ENCODE measurements at places on chromosomes 13 and 19.

GRCh38 chr13:66218583-66218982 lies 1011.6 kb downstream of the PCDH9 start:
- no peak for DNase-seq

GRCh38 chr19:19538785-19539166 lies 711 bp downstream of the CILP2 start:
- no peak for DNase-seq

DNA sequence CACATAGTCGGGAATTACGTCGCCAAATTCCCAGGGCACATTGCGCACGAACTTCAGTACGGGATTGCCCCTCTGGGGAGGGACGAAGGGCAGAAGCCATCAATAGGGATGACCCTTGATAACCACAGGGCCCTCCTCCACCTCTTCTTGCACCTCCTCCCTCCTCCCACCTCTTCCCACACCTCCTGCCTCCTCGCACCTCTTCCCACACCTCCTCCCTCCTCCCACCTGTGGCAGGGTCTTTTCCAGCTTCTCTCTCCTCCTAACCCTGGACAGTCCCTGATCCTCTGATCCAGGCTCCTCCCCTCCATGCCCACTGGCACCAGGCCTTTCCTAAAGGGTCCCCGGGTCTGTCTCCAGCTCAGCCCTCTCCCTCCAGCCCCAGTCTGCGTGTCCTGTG lies 3.4 kb downstream of the ERCC1 start:
- DNase-seq = no peak

- no peak for DNase-seq
Measured at GRCh38 chr13:37616131-37616530, 17.6 kb upstream of the POSTN start.

DNA sequence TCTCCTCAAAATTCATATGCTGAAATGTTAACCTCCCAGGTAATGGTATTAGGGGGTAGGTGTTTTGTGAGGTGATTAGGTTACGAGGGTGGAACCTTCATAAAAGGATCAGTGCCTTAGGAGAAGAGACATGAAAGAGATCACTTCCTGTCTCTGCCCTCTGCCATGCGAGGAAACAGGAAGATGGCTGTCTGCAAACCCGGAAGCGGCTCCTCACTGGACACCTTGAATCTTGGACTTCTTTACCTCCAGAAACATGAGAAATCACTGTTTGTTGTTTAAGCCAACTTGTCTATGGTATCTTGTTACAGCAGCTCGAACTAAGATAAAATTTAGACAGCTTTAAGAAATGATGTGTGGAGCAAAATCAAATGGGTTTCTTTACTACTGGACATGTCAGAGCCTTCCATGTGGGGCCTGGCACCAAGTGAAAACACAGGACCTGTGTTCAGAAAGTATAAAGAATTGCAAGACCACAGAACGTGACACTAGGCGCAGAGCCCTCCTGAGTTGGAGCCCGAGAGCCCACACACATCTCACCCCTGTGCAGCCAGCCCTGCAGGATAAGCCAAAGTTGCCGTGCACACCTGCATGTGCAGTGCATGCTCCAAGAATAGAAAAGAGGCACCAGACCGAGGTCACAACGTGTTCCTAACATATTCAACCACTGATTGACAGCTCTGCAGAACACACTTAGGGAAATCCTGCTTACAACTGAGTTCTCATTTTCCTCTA lies 112.5 kb upstream of the UQCRFS1 start:
- no peak for DNase-seq

GRCh38 chr13:114318624-114319023 lies 4.3 kb downstream of the CHAMP1 start:
- DNase-seq = no peak

DNA sequence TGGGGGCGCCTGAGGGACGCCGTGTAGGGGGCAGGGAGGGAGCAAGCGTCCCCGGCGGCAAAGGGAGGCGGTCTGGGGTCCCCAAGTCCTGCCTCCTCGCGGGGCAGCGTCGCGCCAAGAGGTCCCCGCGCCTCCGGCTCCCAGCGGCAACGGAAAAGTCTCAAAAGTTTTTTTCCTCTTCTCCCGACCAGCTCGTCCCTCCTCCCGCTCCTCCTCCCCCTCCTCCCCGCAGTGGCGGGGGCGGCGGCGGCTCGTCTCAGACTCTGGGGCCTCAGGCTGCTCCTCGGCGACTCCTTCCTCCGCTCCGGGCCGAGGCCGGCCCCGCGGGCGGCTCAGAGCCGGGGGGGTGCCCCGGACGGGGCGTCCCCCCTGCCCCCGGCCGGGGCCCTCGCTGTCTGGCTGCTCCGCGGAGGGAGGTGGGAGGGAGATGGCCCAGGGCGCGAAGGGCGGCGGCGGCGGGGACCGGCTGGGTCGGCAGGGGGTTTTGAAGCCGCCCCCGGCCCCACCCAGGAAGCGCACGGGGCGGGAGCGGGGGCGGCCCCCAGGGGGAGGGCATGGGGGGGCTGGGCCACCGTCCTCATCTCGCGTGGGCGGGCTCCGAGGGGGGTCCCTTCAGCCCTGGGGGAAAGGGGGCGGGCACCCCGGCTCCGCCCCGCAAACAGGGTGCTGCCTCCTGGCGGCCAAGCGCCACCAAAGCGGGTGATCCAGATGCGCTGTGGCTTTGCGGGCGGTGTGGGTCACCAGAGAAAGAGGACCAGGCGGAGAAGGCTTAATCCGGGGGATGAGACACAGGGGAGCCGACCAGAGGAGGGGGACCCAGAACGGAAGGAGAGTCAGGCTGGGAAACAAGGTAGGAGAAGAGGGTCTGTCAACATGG lies at the start of gene TGFB1:
TSS of gene TGFB1 (minus strand) at position 457 of the 877 bp plus-strand sequence. CDS start 878 bp downstream, outside the sequence.
- DNase-seq = peak; percentile 84

- DNase-seq = no peak
Measured at GRCh38 chr13:45367358-45367757, 26.4 kb upstream of the TPT1 start.

GRCh38 chr13:45989607-45990006 lies 62.9 kb downstream of the ZC3H13 start:
- no peak for DNase-seq

- DNase-seq = no peak
Measured at GRCh38 chr19:6674868-6675305, 4.9 kb upstream of the TNFSF14 start.

GRCh38 chr19:51799774-51800472 lies 5.0 kb downstream of the FPR3 start:
- no peak for DNase-seq

- DNase-seq = no peak
Measured at GRCh38 chr13:46663206-46664037, 110.5 kb downstream of the LRCH1 start.

Data from C1 segment of cervical spinal cord (tissue), 14 donors.